ENCODE measurements at places on chromosomes 2 and 18. TPM values are rescaled to one million over a fixed set of nuclear protein-coding genes. Genes with fewer than 3 reads are reported as not detected.

DNA sequence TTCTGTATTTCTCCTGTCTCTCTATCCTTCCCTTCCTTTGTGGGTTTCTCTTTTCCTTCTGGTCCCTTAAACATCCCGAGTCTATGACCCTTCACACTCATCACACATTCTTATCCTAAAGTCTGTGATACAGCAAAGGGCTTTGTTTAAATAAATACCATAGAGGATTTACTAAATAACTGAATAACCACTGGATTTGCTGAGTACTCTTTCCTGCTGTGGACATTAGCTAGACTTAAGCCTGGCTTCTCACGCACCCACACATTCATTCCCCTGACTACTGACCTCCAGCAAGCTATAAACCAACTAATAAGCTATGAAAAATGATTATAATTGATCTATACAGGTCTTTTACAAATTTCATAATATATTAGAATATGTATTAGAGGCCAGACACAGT is 76.6 kb downstream of the COL4A3 start:
- H3K27ac ChIP-seq: no peak overlapping the region
- no peaks in the 10 kb centered on the region for H3K36me3 ChIP-seq
- H3K4me1 ChIP-seq: no peaks in the 10 kb centered on the region
- no peaks in the 10 kb centered on the region for H3K27me3 ChIP-seq

DNA sequence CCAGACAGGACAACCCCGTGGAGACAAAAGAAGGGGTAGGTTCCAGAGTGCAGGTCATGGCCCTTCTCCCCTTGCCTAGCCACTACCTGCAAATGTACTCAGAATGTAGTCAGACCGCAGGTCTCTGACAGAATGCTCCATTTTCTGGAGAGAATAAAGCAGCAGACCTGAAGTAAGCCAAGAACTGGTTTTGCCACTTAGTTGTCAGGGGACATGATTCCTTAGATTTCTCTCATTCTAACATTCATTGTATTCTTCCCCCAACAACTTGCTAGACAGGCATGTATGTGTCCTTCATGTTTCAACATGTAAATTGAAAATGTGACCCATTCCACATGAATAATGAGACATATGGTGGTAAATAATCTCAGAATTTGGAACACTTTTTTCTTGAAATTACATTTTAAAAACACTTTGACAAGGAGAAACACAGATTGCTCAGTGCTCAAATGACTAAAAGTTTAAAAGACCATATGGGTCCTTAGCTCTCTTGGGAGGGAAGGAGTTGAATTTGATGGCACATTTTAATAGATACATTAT is 142.4 kb downstream of the CCBE1 start:
- H3K27ac ChIP-seq: no peak overlapping the region
- H3K4me3 ChIP-seq: no peak overlapping the region
- H3K4me1 ChIP-seq: peaks cover 24% of the 10 kb centered on the region
- DNase-seq: no peak
- H3K27me3 ChIP-seq: no peaks in the 10 kb centered on the region

DNA sequence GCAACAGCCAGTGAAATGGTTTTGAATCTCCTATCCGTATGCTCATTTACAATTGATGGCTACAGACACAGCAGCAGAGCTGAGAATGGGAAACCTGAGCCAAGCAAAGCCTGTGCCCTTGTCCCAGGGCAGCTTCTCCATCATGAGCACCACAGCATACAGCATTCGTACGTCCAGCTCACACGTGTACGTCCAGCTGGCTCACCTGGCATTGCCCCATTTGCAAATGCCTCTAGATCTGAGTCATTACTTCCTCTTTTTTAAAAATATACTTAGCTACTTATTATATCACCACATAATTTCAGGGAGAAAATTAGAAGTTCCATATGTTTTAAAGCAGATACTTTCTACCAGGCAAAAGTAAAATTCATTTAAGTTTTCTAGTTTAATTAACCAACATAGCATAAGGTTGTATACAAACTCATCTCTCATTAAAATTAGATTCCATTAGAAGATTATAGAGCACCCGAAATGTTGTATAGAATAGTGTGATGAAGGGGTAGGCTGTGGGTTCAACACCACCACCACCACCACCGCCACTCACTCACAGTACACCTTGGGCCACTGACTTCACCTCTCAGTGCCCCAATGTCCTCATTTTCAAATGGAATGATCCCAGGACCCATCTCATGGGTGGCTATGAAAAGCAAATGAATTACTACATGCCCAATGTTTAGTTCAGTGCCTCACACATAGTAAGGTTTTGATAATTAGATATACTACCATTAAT is 31.4 kb upstream of the TMEM177 start:
- DNase-seq: no peak
- no peaks in the 10 kb centered on the region for H3K4me1 ChIP-seq
- H3K27ac ChIP-seq: no peak overlapping the region
- no peaks in the 10 kb centered on the region for H3K36me3 ChIP-seq

QPCT gene
- total RNA-seq: 36.7 TPM

Data from suprapubic skin (tissue), 4 donors.